GM12891 (cell line): ENCODE measurements at places on chromosomes 5 and 9.

DNA sequence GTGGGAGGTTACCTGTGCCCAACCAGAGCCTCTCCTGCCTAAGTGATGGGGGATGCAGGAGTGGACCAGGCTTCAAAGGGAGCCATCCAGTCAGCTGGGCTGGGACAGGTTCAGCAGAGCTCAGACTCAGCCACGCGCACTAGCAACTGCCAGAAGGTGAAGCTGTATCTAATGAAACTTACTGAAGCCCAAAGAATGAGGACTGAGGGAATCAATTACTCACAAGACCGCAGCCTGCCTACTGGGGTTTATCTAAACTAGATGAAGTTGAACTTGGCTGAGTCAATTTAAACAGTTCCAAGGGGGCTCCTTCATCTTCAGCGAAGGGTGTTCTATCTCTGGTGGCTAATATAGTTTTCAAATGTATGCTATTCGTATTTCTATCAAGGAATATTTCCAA lies 11.4 kb downstream of the HAND1 start:
- no peak for DNase-seq

DNA sequence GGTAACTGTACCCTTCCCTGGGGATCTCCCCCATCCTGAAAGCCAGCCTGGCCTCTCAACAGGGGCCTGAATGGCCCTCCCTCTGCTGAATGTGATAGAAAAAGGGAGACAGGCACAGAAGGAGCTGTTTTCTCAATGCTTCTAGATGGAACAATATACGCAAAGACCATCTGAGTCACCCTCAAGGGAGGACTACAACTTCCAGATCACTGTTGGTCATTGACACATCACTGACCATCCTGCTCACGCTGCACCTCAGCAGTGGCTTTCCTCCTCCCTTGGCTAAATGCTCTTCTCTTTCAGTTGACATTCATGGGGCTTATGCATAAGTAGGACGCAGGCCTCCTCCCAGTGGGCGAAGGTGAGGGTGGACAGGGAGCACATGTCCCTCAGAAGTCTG lies 112.2 kb upstream of the SHB start:
- DNase-seq: no peak

DNA sequence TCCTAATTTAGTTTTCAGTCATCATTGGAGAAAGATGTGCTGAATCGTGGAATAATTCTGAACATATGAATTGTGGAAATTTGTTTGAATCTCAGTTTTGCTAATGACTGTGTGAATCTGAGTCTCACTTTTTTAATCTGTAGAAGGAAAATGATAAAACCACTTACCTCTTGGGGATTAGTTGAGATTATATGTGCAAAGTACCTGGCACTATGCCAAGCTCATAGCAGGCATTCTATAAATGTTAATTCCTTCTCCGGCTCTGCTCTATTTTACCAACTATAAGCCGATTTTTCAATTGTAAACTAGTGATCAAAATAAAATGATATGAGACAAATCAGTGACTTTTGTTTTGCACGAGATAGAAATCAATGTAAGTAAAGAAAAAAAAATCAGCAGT lies 290.8 kb downstream of the TRPM3 start:
- no peak for DNase-seq

GRCh38 chr9:126723807-126724172 lies 81.0 kb upstream of the ZBTB43 start:
- DNase-seq: no peak

GRCh38 chr5:93909356-93909755 lies 168.0 kb upstream of the POU5F2 start:
- no peak for DNase-seq

DNA sequence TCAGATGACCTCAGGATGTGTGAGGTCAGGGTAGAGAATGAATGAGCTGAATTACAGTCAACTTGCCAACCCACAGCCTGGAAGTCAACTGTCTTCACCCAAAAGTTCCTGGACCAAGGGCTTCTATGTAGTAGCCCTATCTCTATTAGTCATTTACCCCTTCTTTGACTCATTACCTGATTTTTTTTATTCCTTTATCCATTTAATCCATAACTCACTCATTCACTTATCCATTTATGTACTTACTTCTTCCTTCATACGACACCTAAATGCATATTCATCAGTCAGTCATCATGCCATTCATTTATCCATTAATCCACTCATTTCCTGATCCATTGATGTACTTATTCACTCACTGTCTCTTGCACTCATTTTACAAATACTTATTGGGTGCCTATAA lies 212.7 kb downstream of the PAPPA start:
- DNase-seq: no peak

DNA sequence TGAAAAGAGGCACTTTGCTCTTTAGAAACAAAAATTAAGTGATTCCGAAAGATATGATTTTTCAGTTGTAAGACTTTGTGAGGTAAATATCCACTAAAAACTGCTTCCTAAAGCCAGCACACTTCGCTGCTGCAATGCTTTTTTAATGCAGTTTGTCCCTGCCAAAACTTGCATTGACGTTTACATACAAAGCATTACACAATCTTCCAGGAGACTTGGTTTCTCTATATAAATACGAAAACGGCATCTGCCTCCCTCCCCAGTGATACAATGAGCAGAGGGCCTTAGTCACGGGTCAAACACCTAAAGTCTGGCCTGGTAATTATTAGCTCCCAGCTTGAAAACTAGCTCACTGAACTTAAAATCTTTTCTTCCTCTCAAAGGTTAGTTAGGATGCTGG lies 170.7 kb downstream of the TSSK1B start:
- no peak for DNase-seq

- DNase-seq: no peak
Measured at GRCh38 chr9:110156902-110157301, 51.1 kb downstream of the C9orf152 start.

DNA sequence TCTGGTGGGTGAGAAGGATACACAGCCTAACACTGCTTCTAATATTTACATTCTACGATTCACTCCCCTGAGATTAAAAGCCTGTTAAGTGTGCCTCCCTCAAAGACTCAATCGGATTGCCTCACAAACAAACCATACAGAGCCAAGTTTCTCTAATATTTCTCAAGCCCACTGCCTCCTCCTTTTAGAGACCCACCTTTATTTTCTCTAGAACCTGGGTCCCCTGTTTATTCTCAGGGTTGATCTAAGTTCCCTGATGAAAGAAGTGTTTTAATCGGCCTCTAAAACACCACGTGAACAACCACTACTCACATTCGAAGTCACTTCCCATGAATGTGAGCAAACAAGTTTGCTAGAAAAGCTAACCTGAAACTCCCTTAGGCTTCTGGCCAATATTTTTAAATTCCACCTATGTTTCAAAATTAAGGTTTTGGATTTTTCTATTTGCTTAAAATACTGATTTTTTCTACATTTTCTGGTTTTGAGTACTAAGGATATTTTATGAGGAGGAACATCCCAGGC lies 76.5 kb downstream of the GLIS3 start:
- DNase-seq: no peak

DNA sequence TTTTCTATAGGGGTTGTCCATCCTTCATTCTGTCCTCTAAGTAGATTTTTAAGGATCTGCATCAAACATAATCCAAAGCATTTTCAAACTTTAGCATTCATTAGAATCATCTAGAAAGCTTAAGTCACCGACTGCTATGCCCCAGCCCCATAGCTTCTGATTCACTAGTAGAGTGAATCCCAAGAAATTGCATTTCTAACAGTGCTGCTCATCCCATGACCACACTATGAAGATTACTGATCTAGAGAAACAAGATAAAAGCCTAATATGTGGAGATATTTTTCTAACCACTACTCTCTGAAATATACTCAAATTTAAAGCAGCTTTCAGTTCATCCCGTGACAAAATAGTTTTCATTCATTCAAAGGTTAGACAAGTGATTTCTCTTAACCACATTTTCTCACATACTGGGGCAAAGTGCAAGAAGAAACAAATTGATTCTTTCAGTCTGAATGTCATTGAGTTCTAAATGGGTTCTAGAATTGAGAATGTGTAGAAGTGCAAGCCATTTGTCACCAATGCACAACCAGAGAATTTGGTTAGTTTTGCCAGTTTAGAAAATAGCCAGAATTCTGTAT lies 286.9 kb upstream of the CD180 start:
- no peak for DNase-seq

GRCh38 chr5:2588850-2589501 lies 162.5 kb downstream of the IRX2 start:
- DNase-seq: no peak

- peak; percentile 15 for DNase-seq
Measured at GRCh38 chr9:74770508-74771261, 117.0 kb downstream of the TRPM6 start.

DNA sequence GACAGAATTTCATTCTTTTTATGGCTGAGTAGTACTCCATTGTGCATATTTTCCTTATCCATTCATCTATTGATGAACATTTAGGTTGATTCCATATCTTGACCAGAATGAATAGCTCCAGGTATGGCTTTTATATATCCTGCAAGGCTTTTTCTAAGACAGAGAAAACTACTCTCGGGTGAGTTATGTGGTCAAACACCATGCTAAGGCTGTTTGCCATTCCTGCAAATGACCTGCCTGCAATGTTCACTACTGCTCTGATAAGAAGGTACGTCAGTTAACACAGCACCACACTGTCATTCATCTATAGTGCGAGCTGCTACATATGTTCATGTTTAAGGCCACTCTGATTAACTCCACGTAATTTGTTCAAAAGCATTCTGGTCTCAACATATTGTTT lies 256.8 kb upstream of the RGMB start:
- no peak for DNase-seq

- DNase-seq: no peak
Measured at GRCh38 chr9:9437641-9438040, 1175.2 kb downstream of the PTPRD start.

DNA sequence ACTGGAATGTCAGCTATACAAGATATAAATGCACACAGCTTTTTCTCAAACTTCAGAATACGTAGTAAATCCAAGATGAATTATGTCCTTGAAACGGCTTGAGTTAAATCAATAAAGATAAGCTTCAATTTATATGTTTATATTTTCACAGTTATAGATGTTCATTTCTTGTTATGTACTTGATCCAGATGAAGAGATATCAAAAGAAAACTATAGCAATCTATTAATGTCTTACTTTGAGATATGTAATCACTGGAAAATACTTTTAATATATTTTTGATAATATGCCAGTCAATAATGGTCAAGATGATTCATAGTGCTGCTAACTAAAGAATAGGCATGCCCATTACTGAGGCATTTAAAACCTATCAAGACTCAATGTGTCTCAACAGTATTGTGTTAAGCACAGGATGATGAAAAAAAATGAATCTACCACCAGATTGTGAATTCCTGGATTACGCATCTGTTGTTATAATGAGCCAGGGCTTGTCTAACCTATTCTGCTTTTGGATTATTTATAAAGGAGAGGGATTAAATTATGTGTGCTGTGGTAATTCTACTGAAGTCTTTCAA lies 372.6 kb upstream of the PRR16 start:
- DNase-seq: no peak

- no peak for DNase-seq
Measured at GRCh38 chr9:86664603-86665002, 282.7 kb downstream of the GAS1 start.

- no peak for DNase-seq
Measured at GRCh38 chr5:9852671-9853070, 222.5 kb upstream of the TAS2R1 start.

DNA sequence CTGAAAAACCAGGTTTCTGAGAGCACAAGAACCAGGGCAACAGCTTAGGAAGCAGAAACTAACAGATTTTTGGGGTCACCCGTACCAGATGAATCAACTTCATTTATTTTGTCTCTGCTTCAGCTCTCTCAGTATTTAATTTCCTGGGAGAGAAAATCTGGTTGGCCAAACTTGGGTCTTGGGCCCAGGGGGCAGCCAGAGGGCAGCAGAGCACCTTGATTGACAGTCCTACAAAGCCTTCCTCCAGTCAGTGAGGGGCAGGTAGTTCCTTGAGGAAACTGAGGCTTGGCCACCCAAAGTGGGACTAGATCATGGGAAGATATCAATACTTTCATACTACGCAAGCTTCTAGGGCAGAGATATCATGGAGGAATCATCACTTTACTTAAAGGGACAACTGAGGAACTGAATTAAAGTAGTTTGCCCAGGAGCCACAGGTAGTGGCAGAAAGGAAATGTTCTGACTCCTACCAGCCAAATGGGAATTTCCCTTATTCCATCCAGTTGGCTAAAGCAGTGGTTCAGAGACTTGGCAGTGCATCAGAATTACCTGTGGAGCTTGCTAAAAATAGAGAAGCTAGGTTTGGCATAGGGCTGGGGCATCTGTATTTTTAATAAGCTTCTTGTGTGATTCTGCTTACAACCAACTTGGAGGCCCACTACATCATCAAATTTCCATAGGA lies 21.5 kb upstream of the ARHGAP26 start:
- no peak for DNase-seq

- no peak for DNase-seq
Measured at GRCh38 chr9:14692470-14693250, 572 bp downstream of the ZDHHC21 start.

DNA sequence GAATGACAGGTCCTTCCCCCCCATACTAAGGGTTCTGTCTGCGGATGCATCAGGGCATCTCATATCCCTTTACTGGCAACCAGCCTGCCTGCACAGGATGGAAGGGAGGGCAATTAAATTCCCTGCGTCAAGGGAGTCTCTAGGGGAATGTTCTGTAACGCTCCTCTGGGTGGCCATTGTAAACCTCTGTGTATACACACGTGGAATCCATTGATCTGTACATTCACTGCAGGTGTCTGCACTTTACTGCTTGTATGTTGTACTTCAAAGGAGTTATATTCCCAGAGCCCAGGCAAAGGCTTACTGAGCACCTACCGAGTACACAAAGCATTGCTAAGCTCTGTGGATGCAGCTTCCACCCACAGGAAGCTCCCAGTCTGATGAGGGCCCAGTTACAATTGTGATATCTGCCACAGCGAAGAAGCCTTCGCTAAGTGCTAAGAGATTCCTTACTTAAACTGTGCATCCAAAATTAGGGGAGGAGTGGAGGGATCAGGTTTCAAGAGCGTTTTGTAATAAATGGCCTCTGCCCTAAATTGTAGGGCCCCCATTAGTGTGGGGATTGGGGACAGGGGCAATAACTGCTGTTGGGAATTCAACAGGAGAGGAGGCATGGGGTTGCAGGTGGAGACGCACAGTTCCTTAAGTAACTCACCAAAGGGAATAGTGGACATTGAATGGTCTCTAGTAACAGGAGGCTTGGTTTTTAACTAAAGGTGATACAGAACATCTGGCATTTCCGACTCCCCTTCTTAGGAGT lies 1.5 kb upstream of the RETREG1 start:
- DNase-seq: no peak

DNA sequence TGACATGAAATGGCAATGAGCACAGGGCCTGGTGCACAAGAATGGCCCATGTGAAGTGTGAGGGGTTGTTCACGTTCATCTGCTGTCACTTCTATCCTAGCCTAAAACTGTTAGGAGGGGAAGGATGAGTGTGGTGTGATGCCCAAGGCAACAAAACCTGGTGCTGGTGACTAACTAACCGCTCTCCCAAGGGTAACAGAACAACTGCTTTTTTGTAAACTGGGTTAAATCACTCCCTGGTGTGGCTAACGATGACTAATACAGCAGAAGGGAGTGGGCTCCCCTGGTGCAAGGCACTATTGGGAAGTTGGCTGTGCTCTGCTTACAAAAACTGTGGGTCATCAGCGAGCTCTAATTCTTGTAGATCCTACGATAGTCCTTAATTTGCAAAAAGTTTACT lies 103.2 kb upstream of the VCAN start:
- no peak for DNase-seq
